ELF-1 (cell line): ENCODE measurements at places on chromosomes 2 and 18.
A peak's percentile ranks its signal among the peaks of the same experiment; 100 is the strongest.

DNA sequence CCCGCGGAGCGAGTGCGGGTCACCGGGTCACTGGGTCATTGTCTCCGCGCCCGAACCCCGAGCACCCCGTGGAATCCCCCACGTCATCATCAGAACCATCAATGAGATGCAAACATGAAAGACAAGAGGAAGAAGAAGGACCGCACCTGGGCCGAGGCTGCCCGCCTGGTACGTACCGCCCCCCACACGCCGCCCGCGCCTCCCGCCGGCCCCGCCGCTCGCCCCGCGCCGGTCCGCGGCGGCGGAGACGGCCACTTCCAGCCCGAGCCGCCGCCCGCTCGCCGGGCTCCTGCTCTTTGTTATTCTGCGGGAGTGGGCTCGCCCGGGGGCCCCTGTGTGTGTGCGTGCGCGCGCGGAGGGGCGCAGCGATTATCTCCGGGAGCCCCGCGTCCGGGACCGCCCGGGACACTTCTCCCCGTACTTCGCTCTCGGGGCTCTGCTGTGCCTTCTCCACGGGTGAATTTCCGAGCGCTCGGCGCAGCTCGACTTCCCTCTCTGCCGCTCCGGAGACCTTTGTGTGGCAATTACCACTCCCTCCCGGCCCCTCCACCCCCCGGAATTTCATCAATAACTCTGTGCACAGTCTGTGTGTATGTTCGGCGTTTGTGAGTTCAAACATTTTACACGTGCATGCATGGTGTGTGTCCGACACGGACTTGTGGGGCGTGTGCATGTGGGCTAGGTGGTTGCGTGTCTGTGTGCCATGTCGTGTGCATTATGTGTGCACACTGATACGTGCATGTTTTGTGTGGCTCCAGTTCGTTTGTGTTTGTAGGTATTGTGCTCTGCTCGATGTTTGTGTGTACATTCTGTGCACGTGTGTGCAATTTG is 714 bp downstream of the ASXL3 start:
- DNase-seq: peak; percentile 36

DNA sequence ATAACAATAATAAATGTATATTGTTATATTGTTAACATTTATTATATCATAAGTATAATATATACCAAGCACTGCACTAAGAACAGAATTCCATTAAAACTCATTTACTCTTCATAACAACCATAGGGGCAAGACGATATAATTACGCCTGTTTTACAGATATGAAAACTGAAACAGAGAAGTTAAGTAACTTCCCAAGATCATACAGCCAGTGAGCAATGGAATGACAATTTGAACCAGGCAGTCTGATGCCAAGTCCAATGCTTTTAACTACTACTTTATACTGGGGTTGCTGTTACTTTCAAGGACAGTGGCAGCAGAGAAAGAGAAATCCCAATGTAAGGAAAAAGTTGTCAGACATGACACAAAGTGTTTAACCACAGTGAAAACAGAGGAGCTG is 338.8 kb upstream of the ID2 start:
- no peak for DNase-seq

DNA sequence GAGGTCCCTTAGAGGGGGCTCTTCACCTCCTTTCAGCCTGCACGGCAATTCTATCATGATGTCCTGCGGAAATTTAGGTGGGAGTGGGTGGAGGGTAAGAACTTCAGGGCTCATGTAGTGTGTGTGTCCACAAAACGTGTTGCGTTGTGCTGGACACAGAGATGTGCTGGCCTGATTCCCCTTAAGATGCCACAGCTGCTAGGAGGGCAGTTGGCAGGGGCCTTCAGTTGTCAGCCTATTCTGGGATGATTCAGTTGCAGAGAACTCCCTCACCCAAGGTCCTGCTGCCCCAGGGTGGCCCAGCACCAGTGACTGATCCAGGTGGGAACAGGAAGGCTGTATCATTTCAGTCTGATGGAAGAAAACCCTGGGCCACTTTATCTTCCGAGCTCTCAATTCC is 1.0 kb upstream of the HJURP start:
- DNase-seq: no peak

DNA sequence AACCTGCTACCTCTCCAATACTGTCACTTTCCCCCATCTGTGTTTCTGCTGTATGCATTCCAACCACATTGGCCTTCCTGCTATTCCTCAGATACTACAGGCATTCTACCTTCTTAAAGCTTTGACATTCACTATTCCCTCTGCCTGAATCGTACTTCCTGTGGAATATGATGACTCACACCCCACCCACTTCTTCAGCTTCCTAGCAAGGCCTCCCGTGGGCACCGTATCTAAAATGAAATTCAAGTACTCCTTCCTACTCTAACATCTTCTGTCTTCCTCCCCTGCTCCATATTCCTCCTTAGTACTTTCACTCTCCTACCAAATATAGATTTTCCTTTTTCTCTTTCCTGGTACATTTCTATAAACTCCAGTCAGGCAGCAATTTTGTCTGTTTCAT is 710.4 kb downstream of the RNF144A start:
- no peak for DNase-seq

DNA sequence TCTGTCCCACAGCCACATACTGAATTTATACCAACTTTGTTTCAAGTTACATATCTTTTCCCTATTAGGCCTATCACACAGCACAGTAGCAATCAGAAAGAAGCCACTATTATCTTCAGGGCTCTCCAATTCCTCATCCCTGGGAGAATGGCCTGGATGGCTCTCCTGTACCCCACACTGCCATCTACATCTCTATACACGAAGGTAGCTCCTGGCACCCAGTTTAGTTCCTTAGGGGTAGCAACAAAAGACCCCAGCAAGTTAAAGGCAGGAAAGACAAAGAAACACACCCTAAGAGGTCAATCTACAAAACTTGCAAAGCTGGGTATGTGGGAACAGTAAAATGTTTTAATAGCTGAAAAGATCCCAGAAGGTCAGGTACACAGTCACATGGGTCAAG is 39.9 kb downstream of the PAIP2B start:
- no peak for DNase-seq

DNA sequence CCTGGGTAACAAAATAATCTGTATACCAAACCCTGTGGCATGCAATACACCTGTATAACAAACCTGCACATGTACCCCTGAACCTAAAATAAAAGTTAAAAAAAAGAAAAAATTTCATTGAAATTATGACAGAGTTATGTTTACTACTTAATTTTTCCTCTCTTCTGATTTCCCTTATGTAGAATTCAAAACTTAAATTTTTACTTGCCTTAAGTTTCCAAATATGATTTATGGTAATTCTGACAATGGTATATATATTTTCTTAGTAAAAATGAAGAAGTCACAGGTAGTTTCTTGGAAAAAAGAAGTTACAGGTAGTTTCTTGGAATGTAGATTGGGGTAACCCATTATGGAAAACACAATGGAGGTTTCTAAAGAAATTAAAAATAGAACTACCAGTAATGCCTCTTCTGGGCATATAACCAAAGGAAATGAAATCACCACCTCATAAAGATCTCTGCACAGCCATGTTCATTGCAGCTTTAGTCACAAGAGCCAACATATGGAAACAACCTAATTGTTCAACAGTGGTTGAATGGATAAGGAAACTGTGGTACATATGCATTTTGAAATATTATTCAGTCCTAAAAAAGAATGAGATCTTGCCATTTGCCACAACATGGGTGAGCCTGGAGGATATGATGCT is 164.9 kb downstream of the BABAM2 start:
- DNase-seq: no peak

DNA sequence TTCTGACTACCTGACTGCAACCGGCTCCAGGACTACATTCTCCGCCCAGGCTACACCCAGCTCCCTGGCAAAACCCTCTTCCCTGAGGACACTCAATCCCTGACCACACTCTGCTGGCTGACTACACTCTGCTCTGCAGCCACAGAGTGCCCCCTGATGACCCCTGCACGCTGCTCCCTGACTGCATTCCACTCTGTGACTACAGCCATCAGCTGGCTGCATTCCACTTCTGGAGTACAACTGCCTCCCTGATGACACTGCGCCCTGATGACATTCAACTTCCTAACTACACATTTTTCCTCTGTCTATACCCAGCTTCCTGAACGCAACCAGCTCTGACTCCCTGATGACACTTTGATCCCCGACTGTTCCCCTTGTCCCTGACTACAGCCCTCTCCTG is 71.3 kb upstream of the NRXN1 start:
- peak; percentile 88 for DNase-seq

- no peak for DNase-seq
Observed at GRCh38 chr2:158381205-158381604, 75.3 kb downstream of the CCDC148 start.

- no peak for DNase-seq
Observed at GRCh38 chr18:48452861-48453323, 43.7 kb upstream of the ZBTB7C start.

GRCh38 chr2:42128721-42129486 is 40.2 kb upstream of the EML4 start:
- no peak for DNase-seq

- no peak for DNase-seq
Observed at GRCh38 chr2:7111626-7112025, 194.4 kb downstream of the RNF144A start.

- DNase-seq: no peak
Observed at GRCh38 chr2:235734688-235735231, 240.9 kb downstream of the AGAP1 start.

DNA sequence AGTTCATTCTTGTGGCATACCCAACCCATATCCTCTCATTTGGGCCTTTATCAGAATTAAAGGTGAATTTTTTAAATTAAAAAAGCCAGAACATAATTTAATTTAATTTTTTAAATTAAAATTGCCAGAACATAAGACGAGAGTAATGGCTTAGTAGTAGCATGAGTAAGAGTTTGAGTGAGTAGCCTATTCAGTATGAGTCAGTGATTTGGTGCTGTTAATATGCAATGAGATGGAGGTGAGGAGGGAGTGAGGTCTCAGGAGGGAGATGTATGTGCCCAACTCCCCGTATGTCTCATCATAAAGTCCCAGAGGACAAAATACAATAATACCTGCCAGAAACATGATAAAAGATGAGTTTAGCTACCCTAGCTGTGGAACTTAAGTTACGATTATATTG is 115.3 kb upstream of the THOC1 start:
- no peak for DNase-seq
